ENCODE measurements at places on chromosomes 16 and 17.

DNA sequence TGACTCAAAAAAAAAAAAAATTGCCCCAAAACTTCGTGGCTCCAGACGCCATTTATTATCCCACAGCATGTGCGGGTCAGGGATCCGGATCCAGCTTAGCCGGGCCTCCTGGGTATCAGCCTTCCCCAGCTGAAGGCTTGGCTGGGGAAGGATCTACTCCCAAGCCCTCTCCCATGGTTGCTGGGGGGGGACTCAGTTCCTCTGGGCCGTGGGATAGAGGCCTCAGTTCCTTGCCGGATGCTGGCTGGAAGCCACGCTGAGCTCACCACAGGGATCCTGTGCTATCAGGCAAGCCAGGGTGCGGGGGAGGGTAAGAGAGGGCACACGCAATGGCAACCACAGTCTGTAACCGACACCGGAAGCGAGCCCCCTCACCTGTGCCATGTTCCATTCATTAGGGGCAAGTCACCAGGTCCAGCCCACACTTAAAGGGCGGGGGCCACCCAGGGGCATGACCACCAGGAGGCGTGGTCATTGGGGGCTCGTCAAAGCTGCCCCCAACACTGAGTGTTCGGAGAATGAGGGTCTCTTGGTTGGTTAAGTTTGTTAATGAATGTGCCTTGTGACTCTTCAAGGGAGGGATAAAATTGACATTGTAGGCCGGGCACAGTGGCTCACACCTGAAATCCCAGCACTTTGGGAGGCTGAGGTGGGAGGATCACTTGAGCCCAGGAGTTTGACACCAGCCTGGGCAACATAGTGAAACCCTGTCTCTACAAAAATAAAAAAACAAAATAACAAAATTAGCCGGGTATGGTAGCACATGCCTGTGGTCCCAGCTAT, 210.0 kb upstream of the GSE1 start:
- peak; percentile 55 for DNase-seq

GRCh38 chr17:7884581-7885366, 3.8 kb upstream of the CHD3 start:
- DNase-seq: no peak

GRCh38 chr16:67392301-67393059, 818 bp downstream of the TPPP3 start:
- DNase-seq: no peak

DNA sequence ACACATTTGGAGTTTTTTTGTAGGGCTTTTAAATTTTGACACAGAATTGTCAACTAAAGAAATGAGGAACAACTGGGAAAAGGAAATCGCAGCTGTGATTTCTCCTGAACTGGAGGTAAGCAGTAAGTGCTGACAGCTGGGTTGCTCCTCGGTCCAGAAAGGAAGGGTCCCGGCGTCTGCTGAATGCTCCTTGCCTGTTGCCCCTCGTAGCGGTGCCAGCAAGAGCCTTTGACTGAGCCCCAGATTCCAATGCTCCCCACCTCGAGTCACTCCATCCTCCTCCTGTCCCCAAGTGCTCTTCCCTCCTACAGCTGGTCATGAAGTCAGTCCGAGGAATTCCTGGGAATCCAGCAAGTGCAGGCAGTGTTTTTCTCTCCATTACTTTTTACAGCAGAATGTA, 32.0 kb upstream of the ENDOV start:
- no peak for DNase-seq

DNA sequence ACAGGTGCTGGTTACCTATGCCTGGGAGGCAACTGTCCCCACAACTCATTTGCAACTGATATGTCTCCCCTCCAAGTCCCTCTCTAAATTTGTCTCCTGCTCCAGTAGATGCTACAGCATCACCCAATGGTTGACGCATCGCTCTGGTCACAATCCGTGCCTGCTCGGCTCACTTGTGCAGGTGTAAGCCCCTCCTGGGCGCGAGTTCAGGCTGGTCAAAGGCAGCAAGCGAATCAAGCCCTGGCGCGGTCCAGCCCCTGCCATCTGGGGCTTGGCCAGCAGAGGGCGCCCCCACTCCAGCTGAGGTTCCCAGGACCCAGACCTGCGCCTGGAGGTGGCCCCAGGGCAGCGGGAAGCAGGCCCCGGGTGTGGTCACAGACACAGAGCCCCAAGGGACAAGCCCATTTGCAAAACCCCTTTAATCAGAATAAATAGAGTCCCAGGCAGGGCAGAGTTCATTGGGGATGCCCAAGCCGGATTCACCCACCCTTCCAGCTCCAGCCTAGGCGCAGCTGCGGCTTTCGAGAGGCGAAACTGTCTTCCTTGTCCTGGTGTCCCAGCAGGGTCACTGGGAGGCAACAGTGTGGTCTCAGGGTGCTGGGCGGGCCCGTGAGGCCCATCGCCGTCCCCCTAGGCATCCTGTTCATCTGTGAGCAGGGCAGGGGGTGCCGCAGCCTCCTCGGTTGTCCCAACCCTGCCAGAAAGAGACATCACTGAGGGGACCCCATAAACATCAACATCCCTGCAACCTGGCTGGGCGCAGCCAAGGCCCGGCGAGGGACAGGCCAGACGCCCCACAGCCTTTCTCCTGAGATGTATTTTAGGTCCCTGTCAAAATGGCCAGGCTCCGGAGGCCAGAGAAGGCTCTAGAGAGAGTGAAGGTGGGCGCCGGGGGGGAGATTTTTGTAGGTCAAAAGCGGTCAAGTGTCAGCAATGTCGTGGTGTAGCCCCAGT, 15.8 kb downstream of the TMC6 start:
- DNase-seq: peak; percentile 74

GRCh38 chr17:4395111-4395478, 28.6 kb upstream of the UBE2G1 start:
- DNase-seq: no peak

DNA sequence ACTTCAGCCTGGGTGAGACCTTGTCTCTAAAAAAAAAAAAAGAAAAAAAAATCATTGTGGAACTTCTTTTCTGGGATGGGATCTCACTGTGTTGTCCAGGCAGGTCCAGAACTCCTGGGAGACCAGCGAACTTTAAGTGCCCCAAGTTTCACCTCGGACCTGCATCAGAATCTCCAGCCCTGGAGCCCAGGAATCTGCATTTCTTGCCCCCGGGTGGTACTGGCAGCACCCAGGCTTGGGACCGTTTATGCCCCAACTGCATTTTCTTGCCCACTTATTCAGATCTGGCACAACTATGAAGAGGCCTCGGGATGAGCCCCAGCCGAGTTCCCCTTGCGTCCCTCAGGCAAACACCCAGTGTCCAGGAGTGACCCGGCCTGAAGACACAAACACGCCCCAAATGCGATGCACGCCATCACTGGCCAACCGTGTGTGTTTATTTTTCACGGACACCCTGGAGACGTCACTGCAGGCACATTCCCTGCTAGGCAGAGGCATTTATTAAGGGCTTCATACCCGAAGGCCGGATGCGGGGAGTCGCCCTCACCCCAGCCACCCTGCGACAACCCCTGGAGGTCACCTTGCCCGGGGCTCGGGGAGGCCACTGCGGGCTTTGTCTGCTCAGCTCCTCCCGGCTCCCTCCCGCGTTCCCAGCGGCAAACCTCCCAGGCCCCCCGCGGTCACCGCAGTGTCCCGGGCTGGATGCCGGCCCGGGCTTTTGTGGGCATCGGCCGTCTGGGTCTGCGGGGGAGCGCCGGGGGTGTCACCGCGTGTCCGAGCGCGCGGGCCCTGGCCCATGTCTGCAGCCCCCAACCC, 684 bp upstream of the SPIRE2 start:
- peak; percentile 23 for DNase-seq

DNA sequence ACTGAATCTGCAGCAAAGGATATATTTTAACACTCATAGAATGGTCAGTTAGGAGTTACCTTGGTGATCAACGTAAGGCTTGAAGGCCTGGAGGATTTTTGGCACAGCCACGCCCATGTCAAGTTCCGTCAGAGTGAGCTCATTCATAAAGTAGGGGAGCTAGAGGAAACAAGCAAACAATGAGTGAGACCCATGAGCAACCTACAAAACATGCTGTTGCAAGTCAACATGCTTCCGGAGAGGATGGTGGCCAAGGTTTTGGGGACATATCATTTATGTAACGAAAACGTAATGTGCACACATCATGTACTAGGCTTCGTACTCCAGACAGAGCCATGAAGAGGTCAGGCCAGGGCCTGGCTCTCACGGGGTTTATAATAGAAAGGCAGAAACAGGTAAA, 41.1 kb upstream of the ERN1 start:
- no peak for DNase-seq

- DNase-seq: no peak
Observed at GRCh38 chr16:87252269-87252970, 64.8 kb downstream of the C16orf95 start.

- DNase-seq: no peak
Observed at GRCh38 chr16:75024182-75024581, 25.4 kb downstream of the ZNRF1 start.

Measured in NCI-H345 (cell line).